Esophagus squamous epithelium (tissue), 5 donors: ENCODE measurements at places on chromosomes 5 and 9.

GRCh38 chr5:10630126-10630525 is 66.3 kb downstream of the ANKRD33B start:
- H3K27me3 ChIP-seq: no peaks in the 10 kb centered on the region
- H3K4me1 ChIP-seq: peaks cover 4% of the 10 kb centered on the region
- no peak overlapping the region for H3K27ac ChIP-seq
- H3K4me3 ChIP-seq: no peak overlapping the region

DNA sequence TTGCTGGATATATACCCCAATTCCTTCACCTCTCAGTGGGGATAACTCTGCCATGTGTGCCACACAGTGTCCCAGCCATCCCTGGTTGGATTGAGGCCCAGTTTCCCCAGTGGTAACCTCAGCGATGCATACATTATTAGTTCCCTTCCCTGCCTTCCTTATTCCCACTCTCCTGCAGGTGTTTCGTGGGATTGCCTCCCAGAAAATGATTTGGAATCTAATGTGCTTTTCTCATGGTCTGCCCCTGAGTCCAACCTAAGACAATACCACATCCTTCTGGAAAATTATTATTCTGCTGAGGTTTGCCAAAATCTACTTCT is 8.4 kb upstream of the SPINK4 start:
- no peaks in the 10 kb centered on the region for H3K36me3 ChIP-seq
- H3K27ac ChIP-seq: peak overlapping the region; percentile 48
- H3K4me3 ChIP-seq: no peak overlapping the region
- no peak for DNase-seq

DNA sequence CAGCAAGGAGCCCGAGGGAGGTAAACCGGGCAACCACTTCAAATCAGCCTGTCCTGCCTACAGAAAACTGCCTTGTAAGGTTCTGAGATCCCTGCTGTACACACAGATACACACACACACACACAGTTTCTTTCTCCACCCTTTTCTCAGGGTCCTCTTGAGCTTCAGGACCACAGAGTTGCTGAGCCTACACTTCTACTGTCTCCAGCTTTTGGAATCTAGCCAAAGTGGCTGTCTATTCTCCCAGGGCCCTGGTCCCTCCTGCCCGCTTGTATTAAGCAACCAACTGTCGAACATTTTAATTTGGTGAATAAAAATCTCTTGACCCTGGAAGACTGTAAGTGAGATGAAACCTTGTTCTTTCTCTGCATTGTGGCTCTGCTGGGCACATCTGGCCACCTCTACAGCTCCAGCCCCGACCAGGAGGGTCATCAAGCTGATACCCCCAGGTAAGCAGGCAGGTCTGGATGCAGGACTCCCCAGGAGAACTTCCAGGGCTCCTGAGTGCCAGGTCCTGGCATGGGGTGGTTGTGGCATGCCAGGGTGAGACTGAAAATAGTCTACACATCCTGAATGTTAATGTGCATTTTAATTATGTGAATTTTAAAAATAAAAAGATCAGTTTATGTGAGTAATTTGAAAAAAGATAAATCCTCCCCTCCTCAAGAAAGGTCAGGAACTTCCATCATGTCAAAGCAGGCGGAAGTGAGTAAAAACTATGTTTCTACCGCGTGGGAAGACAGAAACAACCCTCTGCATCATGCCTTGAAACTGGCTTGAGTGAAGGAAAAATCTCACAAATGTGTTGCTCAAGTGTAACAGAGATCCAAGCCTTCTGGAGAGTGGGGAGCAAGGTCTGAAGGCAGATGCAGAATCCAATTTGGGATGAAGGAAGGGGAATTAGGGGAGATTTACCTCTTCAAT is 15.0 kb upstream of the S1PR3 start:
- H3K4me1 ChIP-seq: no peaks in the 10 kb centered on the region
- H3K4me3 ChIP-seq: no peak overlapping the region
- no peaks in the 10 kb centered on the region for H3K27me3 ChIP-seq
- DNase-seq: no peak
- H3K36me3 ChIP-seq: no peaks in the 10 kb centered on the region

GRCh38 chr9:34654323-34655051 is 2.5 kb downstream of the IL11RA start:
- H3K27ac ChIP-seq: peak overlapping the region; percentile 88
- H3K4me1 ChIP-seq: peaks cover 45% of the 10 kb centered on the region
- no peaks in the 10 kb centered on the region for H3K27me3 ChIP-seq
- H3K4me3 ChIP-seq: no peak overlapping the region
- peaks cover 2% of the 10 kb centered on the region for H3K36me3 ChIP-seq

- no peaks in the 10 kb centered on the region for H3K27me3 ChIP-seq
- H3K36me3 ChIP-seq: no peaks in the 10 kb centered on the region
- H3K27ac ChIP-seq: no peak overlapping the region
- no peak overlapping the region for H3K4me3 ChIP-seq
Measured at GRCh38 chr9:127050152-127050551, 72.3 kb downstream of the ANGPTL2 start.

- DNase-seq: no peak
- no peaks in the 10 kb centered on the region for H3K4me1 ChIP-seq
- no peak overlapping the region for H3K27ac ChIP-seq
- no peaks in the 10 kb centered on the region for H3K27me3 ChIP-seq
Measured at GRCh38 chr5:116528519-116529234, 45.9 kb downstream of the SEMA6A start.

- H3K27me3 ChIP-seq: no peaks in the 10 kb centered on the region
- H3K4me3 ChIP-seq: no peak overlapping the region
- H3K4me1 ChIP-seq: no peaks in the 10 kb centered on the region
Measured at GRCh38 chr5:147382776-147383175, 127.1 kb downstream of the DPYSL3 start.

- no peaks in the 10 kb centered on the region for H3K27me3 ChIP-seq
- H3K4me1 ChIP-seq: no peaks in the 10 kb centered on the region
- H3K4me3 ChIP-seq: no peak overlapping the region
- no peak for DNase-seq
- H3K27ac ChIP-seq: no peak overlapping the region
Measured at GRCh38 chr5:87020099-87020934, 247.4 kb upstream of the RASA1 start.

- no peak for DNase-seq
- H3K27ac ChIP-seq: no peak overlapping the region
- H3K36me3 ChIP-seq: no peaks in the 10 kb centered on the region
Measured at GRCh38 chr5:135814316-135814715, 20.1 kb upstream of the SLC25A48 start.

DNA sequence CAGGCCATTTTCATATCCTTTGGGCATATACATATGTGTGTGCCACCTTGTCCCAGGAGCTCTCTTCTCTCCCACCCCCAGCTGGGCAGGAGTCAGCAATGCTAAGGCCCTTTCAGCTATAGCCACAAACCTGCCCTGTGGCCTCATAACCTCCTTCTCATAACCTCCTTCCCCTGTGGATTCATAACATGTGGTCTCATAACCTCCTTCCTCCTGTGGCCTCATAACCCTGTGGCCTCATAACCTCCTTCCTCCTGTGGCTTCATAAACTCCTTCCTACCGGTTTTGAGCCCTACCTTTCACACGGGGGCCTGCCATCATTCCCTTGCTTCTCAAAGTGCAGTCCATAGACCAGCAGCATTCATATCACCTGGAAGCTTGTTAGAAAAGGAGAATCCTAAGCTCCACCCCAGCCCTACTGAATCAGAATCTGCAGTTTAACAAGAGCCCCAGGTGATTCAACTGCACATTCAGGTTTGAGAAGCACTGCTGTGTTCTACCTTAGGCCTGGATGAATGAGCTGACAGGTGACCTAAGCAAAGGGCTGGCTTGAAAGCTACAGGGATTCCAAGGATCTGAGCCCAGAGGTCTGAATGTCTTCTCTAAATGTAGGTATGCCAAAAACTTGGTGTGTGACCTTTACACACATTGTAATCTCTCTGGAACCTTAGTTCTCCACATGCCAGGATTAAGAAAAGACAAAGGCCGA is 41.9 kb upstream of the PLPP6 start:
- no peaks in the 10 kb centered on the region for H3K27me3 ChIP-seq
- H3K27ac ChIP-seq: no peak overlapping the region
- no peak overlapping the region for H3K4me3 ChIP-seq
- peaks cover 3% of the 10 kb centered on the region for H3K36me3 ChIP-seq

DNA sequence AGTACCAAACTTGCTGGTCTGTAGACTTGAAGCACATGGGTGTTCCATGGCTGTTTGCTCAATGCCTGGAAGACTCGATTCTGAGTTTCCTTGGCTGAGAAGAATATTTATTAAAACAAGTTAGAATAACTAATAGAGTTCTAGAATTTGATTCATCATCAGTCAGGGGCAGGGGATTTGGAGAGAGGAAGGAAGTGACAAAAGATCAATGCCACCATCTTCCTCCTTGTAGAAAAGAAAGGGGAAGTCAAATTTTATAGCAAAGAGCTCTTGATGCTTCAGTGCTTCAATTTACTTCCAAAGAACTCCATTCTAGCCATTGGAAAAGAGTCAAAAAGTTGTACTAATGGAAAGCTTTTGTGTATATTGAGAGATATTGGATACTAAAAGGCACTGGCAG is 236.3 kb downstream of the MCTP1 start:
- no peak overlapping the region for H3K27ac ChIP-seq
- no peaks in the 10 kb centered on the region for H3K27me3 ChIP-seq
- no peaks in the 10 kb centered on the region for H3K36me3 ChIP-seq

GRCh38 chr5:37606148-37606547 is 227.0 kb downstream of the WDR70 start:
- H3K27me3 ChIP-seq: no peaks in the 10 kb centered on the region
- peaks cover 16% of the 10 kb centered on the region for H3K36me3 ChIP-seq
- no peaks in the 10 kb centered on the region for H3K4me1 ChIP-seq
- no peak overlapping the region for H3K4me3 ChIP-seq
- no peak for DNase-seq

DNA sequence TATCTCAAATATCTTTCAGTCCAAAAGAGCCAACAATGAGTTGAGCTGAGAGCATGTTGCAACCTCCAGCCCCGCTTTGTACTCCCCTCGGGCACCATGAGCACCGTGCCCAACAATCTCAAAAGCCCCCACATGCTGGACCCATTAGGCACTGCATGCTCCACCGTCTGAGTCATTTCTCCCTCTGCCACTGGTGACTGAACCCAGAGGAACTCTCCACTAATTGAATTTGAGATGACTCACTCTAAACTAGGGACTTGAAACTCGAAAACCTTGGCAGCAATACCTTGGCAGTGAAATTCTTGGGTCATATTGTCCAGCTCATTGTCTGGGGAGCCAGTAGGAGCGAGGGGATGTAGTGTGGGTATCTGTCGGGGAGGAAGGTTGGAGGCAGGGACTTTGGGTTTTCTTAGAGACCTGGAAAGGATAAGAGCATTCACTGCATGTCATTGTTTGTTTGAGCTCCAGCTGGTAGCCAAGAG is 49.9 kb upstream of the SLIT3 start:
- H3K4me3 ChIP-seq: no peak overlapping the region
- no peak for DNase-seq
- H3K36me3 ChIP-seq: no peaks in the 10 kb centered on the region
- no peak overlapping the region for H3K27ac ChIP-seq
- peaks cover 12% of the 10 kb centered on the region for H3K4me1 ChIP-seq
- no peaks in the 10 kb centered on the region for H3K27me3 ChIP-seq

DNA sequence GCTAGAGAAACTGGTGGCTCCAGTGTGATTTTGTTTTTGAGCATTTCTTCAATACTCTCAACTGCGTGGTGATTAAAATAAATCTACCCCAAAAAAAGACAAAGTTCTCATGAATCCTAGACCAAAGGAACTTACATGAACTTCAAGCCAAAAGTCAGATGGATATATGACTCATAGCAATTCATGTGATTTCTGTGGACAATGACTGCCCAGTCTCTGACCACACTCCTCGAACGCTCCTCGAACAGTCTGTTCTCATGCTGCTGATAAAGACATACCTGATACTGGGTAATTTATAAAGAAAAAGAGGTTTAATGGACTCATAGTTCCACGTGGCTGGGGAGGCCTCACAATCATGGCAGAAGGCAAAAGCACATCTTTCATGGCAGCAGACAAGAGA is 46.4 kb upstream of the CEP78 start:
- H3K4me1 ChIP-seq: peaks cover 8% of the 10 kb centered on the region
- H3K27me3 ChIP-seq: no peaks in the 10 kb centered on the region

DNA sequence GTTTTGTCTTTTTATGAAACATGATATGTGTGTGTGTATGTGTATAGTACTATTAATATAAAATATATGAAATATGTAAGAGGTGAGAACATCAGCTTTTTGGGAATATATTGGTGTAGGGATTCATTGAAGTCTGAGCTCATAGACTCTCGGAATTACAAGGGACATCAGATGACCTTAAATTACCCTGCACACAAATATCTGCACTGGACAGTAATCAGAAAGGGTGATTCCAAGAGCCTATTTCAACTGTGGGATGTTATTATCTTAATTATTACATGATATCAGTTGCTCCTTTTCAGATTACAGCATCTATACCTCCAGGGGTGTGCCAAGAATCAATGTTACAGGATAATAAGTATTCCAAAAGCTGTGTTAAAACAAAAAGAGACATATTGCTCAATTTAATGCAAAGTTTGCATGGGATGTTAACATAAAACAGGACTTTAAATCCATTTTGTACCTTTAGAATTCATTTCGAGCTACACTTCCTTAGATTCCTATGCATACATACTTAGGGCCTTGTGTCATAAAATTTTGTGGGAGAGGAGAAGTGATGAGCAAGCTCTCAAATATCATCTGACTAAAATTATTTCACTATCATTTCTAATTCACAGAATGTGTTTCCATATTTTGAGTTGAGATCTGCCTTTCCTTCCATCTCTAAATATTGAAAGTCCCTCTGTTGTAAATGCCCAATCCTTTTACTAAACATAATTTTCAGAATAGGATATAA is 365.2 kb downstream of the BRINP1 start:
- H3K4me3 ChIP-seq: no peak overlapping the region
- peak overlapping the region; percentile 79 for H3K27ac ChIP-seq

DNA sequence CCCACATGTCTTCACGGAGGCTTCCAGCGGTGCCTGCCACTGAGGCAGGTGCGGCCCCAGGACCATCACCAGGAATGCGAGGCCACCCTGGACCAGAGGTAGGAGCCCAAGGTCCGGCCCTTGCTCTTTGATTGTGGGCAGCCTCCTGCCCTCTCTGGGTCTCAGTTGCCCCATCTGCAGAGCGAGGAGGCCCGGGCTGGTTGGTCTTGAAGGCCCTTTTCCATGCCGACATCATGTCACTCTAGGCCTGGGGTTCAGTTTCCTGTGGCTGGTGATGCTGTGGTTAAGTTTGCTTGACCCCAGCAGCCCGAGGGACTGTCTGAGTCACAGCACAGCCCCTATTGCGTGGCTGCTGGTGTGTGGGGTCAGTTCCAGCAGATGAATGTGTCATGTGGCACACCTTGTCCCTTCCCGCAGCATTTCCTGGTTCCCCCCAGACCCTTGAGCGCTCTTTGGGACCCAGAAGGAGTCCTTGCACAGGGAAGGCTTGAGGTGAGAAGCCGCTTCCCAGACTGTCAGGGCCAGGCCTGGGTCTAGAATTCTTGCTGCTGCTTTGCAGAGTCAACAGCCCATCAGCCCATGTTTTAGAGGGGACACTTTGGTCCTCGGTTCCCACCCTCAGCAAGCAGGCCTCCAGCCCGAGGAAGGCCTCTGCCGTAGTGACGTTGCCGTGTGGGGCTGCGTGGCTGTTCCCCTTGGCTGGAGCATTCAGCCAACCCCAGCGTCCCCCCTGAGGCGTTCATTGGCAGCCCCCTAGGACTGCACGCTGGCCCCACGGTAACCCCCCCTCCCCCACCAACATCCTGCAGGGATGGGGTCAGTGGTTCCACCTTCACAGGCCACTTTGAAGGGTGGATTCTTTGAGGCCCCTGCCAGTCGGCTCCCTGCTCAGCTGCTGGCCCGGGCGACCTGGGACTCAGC is 31.0 kb upstream of the HMCN2 start:
- no peaks in the 10 kb centered on the region for H3K36me3 ChIP-seq
- no peak overlapping the region for H3K4me3 ChIP-seq
- no peaks in the 10 kb centered on the region for H3K27me3 ChIP-seq
- H3K4me1 ChIP-seq: peaks cover 11% of the 10 kb centered on the region
- H3K27ac ChIP-seq: peak overlapping the region; percentile 50
